Breast epithelium (tissue), 4 donors: ENCODE measurements at places on chromosomes 4 and X. TPM values are rescaled to one million over a fixed set of nuclear protein-coding genes. Genes with fewer than 3 reads are reported as not detected.

DNA sequence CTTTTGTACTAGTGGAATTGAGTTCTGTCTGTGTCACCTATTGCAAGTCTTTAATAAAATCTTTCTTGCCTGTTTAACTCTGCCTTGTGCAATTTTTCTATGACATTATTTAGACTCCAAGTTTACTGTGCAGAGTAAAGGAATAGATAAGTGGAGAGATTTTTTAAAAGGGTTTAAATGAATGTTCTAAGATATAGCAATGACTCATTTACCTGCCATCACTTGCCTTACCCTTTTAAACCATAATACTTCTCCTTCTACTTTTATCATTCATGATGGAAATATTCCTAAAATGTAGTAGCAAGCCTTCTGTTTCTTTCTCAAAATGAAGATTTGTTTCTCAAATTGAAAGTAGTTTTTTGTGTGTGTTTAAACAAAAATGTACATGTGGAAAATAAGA, 782.8 kb upstream of the MAGEB2 start:
- no peaks in the 10 kb centered on the region for H3K27me3 ChIP-seq
- no peak overlapping the region for H3K27ac ChIP-seq
- no peak for DNase-seq
- H3K4me3 ChIP-seq: no peak overlapping the region
- no peaks in the 10 kb centered on the region for H3K4me1 ChIP-seq
- no peaks in the 10 kb centered on the region for H3K36me3 ChIP-seq

- H3K27me3 ChIP-seq: no peaks in the 10 kb centered on the region
- no peak overlapping the region for H3K4me3 ChIP-seq
- no peak overlapping the region for H3K27ac ChIP-seq
- H3K36me3 ChIP-seq: no peaks in the 10 kb centered on the region
- no peaks in the 10 kb centered on the region for H3K4me1 ChIP-seq
Measured at GRCh38 chr4:71411981-71412380, 73.2 kb downstream of the SLC4A4 start.

DNA sequence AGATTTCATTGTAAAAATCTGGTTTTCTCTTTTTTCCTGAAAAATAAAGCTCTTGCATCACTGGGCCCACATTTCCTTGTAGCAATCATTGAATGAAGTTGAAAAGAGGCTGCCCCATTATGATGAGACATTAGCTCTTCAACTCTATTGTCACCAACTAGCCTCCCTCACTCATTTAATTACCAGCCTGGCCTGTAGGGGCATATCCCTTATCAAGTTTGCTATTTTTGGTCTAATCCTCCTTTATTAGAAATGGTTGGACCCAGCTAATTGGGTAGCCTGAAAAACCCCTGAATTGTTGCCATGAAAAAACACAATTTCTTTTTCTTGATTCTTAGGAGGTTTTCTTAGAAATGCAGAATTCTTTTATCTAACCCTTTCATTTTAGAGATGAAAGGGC, 164.6 kb upstream of the CASK start:
- DNase-seq: no peak
- H3K36me3 ChIP-seq: no peaks in the 10 kb centered on the region
- no peak overlapping the region for H3K4me3 ChIP-seq
- no peaks in the 10 kb centered on the region for H3K4me1 ChIP-seq

DNA sequence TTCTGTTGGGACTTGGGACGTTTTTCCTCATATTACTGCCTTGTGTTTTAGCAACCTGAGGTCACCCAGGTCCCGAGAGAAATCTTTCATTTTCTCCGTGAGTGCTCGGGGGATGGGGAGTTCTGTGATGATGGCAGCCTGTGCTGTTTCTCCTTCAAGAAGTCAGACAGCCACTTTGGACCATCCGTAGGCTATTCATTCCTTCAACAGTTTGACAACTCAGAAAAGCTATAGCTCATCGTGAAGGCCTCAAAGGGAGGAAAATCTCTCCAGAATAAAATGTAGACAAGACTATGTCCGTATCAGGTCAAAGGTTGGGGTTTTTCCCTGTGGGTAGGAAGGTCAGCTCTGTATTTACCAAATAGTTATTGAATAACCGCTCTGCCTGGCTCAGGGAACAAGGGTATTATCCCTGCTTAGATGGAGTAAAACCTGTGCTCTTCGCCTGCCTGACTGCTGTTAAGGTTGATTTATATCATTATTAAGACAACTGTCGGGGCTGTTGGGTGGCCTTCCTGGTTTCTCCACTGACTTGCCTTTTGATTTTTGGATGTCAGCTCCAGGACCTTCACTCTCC, 36.6 kb downstream of the FAM114A1 start:
- no peaks in the 10 kb centered on the region for H3K27me3 ChIP-seq
- no peaks in the 10 kb centered on the region for H3K4me1 ChIP-seq
- no peak overlapping the region for H3K27ac ChIP-seq
- no peak overlapping the region for H3K4me3 ChIP-seq

GRCh38 chr4:181702864-181703495, 540.2 kb upstream of the TENM3 start:
- no peaks in the 10 kb centered on the region for H3K4me1 ChIP-seq
- DNase-seq: no peak
- H3K27ac ChIP-seq: no peak overlapping the region
- no peak overlapping the region for H3K4me3 ChIP-seq

DNA sequence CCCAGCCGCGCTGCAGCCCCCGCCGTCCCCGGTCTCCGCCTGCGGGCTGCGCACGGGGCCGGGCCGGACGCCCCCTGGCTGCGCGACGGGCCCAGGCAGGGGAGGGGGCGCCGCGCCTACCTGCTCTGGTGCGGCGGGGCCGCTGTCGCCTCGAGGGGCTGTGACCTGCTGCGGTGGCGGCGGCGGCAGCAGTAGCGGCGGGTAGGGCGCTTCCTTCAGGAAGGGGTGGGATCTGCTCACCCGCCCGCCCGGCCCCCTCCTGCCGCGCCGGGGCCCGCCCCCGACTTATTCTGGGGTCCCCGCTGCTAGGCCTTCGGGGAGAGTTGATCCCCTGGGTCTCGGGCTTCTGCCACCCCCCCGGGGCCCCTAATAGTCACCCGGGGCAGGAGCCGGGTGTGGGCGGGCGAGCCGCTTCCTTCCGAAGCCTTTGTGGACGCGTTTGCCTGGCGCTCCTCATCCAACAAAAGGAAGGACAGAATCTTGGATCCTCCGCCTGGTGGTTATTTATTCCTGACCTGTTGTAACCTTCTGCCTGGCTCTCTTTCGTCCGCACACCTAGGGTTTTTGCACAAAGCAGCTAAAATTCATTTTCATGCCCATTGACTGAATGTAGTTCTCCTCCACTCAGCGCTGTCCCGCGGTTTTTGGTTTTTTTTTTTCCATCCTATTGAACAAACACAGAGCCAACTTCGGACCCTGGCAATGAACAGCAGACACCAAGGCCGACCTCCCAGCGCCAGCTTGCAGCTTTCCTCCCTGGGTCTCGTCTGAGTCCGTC, at the start of gene TMEM150C:
TSS of gene TMEM150C (minus strand) at position 203 of the 778 bp plus-strand sequence. CDS start 57,331 bp downstream, outside the sequence.
- H3K27ac ChIP-seq: peak within 1 kb of the TSS; percentile 60
- peak within 1 kb of the TSS; percentile 77 for H3K4me3 ChIP-seq
- peak; percentile 56 for DNase-seq
- no peaks in the 10 kb centered on the region for H3K36me3 ChIP-seq

GRCh38 chr4:181877329-181877848, 365.8 kb upstream of the TENM3 start:
- H3K4me1 ChIP-seq: no peaks in the 10 kb centered on the region
- H3K27me3 ChIP-seq: no peaks in the 10 kb centered on the region
- no peak overlapping the region for H3K4me3 ChIP-seq
- DNase-seq: no peak
- no peaks in the 10 kb centered on the region for H3K36me3 ChIP-seq

Gene RPA4
- total RNA-seq: 4.6 TPM

Gene PARM1
- total RNA-seq: 18.0 TPM

DNA sequence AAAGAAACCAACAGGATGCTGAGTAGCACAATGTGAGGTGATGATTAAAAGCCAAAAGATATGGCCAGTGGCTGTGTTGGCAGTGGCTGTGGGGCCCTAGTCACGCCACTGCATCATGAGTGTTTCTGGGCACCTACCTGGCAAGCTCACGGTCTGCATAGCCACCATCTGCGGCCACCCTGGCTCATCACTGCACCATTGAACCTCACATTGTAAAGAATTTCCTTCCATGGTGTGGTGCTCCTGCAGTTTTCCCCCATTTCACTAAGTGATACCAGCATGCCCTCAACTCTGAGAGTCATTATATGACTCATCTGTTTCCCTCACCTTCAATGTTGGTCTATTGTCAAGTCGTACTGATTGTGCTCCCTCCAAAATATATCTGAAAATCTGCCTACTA, 45.5 kb upstream of the CLNK start:
- no peak overlapping the region for H3K4me3 ChIP-seq
- no peaks in the 10 kb centered on the region for H3K27me3 ChIP-seq
- no peaks in the 10 kb centered on the region for H3K36me3 ChIP-seq
- DNase-seq: no peak
- no peak overlapping the region for H3K27ac ChIP-seq
- H3K4me1 ChIP-seq: no peaks in the 10 kb centered on the region

GRCh38 chrX:65697211-65697641, 29.8 kb downstream of the MSN start:
- no peaks in the 10 kb centered on the region for H3K36me3 ChIP-seq
- no peaks in the 10 kb centered on the region for H3K4me1 ChIP-seq
- H3K27ac ChIP-seq: peak overlapping the region; percentile 14
- DNase-seq: no peak
- no peak overlapping the region for H3K4me3 ChIP-seq
- H3K27me3 ChIP-seq: peaks cover 20% of the 10 kb centered on the region

Gene GPR82
- 0.33 TPM for total RNA-seq

DNA sequence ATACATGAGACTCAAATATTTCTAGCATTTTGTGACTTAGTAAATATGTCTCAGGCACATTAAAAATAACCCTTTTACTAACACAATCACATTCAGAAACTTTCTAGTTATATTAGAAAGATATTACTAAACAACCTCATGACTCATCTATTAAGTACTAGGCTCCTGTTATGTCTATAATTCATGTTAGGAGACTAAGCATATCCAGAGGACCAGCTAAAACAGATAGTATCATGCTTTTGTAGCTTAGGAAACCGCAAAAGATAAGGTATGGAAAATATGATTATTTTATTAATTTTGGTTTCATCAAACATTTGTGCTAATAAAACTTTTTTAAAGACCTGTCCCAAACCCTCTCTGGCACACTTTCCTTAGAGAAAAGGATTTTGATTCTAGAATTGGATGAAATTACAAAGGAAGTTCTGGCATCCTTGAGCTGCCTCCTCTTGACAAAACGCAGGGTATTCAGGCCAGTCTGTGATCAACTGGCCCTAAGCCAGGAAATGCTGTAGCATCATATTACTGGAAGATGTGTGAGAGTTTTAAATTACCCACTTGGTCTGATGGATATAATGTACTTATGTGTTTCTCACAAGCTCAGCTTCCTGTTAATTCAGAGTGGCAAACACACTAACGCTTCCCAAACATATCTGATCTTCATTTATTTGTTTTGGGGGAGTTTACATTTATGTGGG, 60.4 kb downstream of the NRK start:
- no peaks in the 10 kb centered on the region for H3K4me1 ChIP-seq
- H3K4me3 ChIP-seq: no peak overlapping the region
- H3K36me3 ChIP-seq: no peaks in the 10 kb centered on the region
- H3K27ac ChIP-seq: no peak overlapping the region

Gene PAGE1
- total RNA-seq: not detected

DNA sequence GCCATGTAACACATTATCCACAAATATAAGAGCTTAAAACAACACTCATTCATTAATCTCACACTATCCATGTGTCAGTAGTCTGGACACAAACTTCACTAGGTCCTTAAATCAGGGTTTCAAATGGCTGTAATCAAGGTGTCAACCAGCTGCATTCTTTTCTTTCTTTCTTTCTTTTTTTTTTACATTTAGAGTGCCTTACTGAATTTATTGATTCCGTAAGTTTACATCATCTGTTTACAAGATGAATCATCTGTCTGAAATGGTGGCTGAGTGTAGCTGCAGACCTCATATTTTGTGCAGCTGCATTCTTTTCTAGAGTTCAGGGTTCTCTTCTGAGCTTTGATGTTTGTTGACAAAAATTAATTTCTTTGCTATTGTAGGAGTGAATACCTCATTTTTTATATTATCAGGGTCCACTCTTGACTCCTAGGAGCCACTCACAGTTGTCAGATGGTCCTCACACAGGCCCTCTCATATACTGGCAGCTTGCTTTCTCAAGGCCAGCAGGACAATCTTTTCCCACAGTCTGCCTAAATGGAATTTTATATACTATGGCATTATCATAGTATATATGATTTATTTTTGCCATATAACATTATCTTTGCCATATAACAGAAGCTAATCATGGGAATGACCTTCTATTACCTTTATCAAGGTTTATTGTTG, 37.8 kb downstream of the SPOCK3 start:
- no peak for DNase-seq
- H3K4me3 ChIP-seq: no peak overlapping the region
- H3K36me3 ChIP-seq: no peaks in the 10 kb centered on the region
- H3K27me3 ChIP-seq: no peaks in the 10 kb centered on the region
- H3K4me1 ChIP-seq: no peaks in the 10 kb centered on the region

DNA sequence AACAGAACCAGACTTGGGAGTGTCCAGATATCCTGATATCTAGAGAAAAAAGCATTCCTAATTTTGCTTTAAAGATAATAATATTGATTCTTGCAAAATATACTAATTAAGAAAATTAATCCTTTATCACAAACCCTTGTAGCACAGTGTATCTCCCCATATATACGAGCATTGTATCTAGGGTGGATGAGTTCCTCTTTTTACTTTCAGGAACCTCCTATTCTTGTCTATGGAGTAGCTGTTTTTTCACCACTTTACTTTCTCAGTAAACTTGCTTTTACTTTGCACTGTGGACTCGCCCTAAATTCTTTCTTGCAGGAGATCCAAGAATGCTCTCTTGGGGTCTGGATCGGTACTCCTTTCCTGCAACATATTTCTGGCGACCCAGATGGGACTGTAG, 103.9 kb downstream of the GLUD2 start:
- no peaks in the 10 kb centered on the region for H3K27me3 ChIP-seq
- no peaks in the 10 kb centered on the region for H3K4me1 ChIP-seq
- no peak overlapping the region for H3K4me3 ChIP-seq
- H3K27ac ChIP-seq: no peak overlapping the region

DNA sequence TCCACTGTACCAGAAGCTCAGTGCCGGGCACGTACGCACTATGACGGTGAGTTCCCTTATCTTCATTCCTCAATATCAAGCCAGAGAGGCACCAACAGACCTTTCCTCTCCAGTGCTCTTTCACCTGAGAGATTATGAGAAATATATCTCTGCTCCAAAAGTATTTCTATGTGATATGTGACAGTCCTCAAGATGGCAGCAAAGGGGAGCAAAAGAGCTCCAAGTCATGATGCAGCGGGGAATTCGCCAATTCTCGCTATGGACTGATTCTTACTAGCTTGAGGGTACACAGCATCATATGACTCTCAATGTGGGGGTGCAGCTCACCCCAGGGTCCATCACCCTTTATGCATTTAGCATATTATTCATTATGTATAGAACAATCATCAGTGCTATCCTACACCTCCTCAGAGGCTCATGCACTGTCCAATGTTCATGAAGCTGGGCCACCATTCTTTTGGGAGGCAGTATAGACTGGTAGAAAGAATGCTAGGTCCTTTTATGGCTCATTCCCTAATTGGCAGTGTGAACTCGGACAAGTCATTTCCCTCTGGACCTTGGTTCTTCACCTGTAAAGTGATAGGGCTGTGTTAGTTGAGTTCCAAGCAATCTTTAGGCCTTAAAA, 12.8 kb upstream of the IQSEC2 start:
- H3K4me3 ChIP-seq: no peak overlapping the region
- H3K4me1 ChIP-seq: no peaks in the 10 kb centered on the region
- no peaks in the 10 kb centered on the region for H3K36me3 ChIP-seq
- peaks cover 47% of the 10 kb centered on the region for H3K27me3 ChIP-seq
